ENCODE measurements at places on chromosomes 12 and 14.
A peak's percentile ranks its signal among the peaks of the same experiment; 100 is the strongest.

DNA sequence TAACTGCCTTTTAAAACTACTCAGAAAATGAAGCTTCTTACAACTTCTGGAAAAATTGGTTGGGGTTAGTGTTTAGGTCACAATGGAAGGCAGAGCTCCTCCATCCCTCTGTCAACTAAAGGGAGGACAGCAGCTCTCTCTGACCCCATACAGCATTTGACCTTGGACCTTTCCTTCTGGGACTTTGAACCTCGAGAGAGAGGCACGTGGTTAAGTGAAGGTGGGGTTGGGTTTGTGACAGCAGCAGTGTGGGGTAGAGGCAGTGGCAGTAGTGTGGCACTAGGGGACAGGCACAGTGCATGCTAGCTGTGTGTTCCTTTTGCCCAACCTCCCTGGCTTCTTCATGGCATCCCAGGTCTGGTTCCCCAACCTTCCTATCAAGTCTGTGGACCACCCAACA, 9.4 kb upstream of the C12orf75 start:
- H3K36me3 ChIP-seq = no peaks in the 10 kb centered on the region
- no peak for DNase-seq
- H3K4me3 ChIP-seq = no peak overlapping the region
- peaks cover 7% of the 10 kb centered on the region for H3K4me1 ChIP-seq
- no peaks in the 10 kb centered on the region for H3K27me3 ChIP-seq

- H3K27me3 ChIP-seq = no peaks in the 10 kb centered on the region
- DNase-seq = no peak
- no peaks in the 10 kb centered on the region for H3K4me1 ChIP-seq
- no peak overlapping the region for H3K4me3 ChIP-seq
Observed at GRCh38 chr12:121175383-121176119, 34.4 kb upstream of the P2RX4 start.

GRCh38 chr12:50013361-50014147, 11.7 kb downstream of the RACGAP1 start:
- H3K27me3 ChIP-seq = no peaks in the 10 kb centered on the region
- no peak overlapping the region for H3K4me3 ChIP-seq
- no peak for DNase-seq
- H3K36me3 ChIP-seq = no peaks in the 10 kb centered on the region
- no peak overlapping the region for H3K27ac ChIP-seq
- peaks cover 12% of the 10 kb centered on the region for H3K4me1 ChIP-seq

DNA sequence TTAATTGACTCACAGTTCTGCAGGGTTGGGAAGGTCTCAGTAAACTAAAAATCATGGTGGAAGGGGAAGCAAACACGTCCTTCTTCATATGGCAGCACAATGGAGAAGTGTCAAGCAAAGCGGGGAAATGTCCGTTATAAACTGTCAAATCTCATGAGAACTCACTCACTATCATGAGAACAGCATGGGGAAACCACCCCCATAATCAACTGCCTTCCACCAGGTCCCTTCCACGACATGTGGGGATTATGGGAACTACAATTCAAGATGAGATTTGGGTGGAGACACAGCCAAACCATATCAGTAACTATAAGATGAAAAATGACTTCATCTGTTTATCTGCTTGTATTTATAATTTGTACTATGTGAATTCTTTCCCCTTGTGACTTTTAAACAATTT, 577.6 kb upstream of the MDGA2 start:
- no peak for DNase-seq
- H3K27me3 ChIP-seq = no peaks in the 10 kb centered on the region
- no peak overlapping the region for H3K27ac ChIP-seq
- H3K36me3 ChIP-seq = no peaks in the 10 kb centered on the region

DNA sequence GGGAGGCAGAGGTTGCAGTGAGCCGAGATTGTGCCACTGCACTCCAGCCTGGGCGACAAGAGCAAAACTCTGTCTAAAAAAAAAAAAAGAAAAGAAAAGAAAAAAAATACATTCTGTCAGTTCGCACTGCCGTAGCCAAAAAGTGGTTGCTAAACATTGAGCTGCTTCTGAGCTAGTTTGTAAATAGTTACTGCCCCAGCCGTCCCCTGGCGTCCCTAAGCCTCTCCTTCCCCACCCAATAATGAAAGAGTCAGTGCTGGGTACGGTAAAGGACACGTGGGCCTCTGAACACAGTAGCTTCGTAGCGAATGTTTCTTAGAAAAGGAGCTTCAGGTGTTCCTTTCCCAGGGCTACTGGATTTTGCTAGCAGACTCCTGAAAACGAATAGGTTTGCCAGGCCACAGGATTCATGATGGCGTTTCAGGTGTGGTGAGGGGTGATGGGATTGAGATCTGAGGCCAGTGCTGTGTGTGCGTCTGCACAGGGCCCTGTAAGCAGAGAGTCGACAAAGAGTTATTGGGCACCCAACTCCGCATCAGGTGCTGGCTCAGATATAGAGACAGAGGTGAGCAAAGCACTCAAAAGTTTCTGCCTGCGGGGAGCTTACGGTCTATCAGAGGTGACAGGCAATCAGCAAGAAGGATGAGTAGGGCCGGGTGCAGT, 94.1 kb downstream of the LGMN start:
- peaks cover 30% of the 10 kb centered on the region for H3K4me1 ChIP-seq
- no peak for DNase-seq
- H3K27me3 ChIP-seq = no peaks in the 10 kb centered on the region
- H3K36me3 ChIP-seq = peaks cover 18% of the 10 kb centered on the region
- H3K27ac ChIP-seq = no peak overlapping the region

- no peaks in the 10 kb centered on the region for H3K27me3 ChIP-seq
- no peak overlapping the region for H3K4me3 ChIP-seq
- H3K36me3 ChIP-seq = no peaks in the 10 kb centered on the region
- no peak overlapping the region for H3K27ac ChIP-seq
Observed at GRCh38 chr12:28568118-28568517, 377.9 kb downstream of the CCDC91 start.

DNA sequence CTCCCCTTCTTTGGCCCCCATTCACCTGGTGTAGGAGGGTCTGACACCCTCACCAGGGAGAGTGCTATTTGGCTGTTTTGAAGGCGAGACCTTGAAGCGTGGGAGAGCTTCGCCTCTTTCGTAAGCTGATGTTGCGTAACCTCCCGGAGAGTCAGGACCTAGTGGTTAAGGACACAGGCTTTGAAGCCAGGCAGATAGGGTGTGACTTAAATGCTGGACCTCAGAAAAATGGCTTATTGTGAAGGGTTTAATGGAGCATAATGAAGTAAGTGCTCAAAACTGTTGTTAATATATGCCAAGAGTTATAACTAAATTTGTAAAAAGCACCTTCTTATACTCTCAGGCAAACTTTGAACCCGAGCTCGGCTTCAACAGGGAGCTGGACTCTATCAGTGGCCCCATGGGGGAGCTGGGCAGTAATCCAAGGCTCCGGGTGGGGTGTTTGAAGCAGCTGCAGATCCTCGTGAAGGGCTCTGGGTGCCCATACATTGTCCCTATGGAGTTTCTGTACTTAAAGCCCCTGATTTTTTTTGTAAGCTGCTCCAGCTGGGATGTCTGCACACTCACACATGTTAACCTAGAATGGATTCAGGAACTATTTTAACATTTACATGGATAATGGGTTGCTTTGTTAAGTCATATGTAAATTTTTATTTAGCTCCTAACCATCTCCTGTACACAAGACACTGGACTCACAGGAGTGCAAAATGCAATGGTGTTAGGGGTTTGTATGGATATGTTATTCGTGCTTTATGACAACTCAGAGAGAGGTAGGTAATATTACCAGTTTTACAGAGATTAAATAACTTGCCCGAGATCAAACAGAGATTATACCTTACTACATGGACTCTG, 26.0 kb downstream of the PPFIBP1 start:
- peaks cover 80% of the 10 kb centered on the region for H3K4me1 ChIP-seq
- DNase-seq = peak; percentile 89
- peak overlapping the region; percentile 86 for H3K27ac ChIP-seq
- no peaks in the 10 kb centered on the region for H3K36me3 ChIP-seq
- no peaks in the 10 kb centered on the region for H3K27me3 ChIP-seq

DNA sequence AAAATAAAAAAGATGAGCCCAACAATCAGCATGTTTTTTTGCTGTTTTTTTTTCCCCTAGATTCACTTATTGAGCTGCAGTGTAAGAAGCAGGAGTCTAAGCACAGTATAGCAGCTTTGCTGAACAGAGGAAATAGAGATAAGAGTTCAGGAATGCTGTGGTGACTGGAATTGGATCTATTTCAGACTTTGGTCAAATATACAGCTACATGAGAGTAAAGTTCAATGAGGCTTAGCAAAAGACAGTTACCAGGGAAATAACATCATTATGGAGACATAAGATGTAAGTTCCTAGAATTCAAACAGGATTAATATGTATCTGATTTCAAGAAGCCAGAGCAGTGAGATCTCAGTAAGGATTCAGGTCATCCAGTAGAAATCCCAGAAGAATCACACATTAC, 613.0 kb downstream of the RPS29 start:
- no peak overlapping the region for H3K4me3 ChIP-seq
- no peak overlapping the region for H3K27ac ChIP-seq
- no peak for DNase-seq
- no peaks in the 10 kb centered on the region for H3K27me3 ChIP-seq
- no peaks in the 10 kb centered on the region for H3K4me1 ChIP-seq
